Activated CD4-positive, alpha-beta T cell treated with anti-CD3 and anti-CD28 coated beads, Interleukin-2, amount 50 U/mL, for 4 hours (primary cell): ENCODE measurements at places on chromosomes 12 and 14.

- no peak for DNase-seq
Observed at GRCh38 chr14:78947681-78948080, 777.5 kb downstream of the NRXN3 start.

DNA sequence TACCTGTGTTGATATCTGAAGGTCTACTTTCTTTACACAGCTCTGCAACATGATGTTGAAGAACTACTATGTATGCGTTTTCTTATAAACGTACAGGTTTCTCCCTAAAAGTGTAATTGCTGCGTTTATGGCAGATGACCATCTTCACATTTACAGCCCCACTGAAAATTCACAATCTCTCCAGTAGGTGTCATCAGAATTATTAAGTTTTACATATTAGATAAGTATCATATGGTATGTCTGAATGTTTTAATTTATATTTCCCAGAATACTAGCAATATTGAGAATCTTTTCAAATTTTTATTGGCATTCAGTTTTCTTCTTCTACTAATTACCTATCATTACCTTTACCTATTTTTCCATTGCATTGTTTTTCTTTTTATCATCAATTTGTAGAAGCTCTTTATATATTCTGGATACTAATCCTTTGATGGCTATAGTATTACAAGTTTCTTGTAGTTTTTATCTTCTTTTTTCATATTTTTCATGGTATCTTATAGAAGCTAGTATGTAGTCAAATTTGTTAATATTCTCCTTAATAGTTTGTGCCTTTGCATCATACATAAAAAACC, 123.5 kb downstream of the CAPZA3 start:
- no peak for DNase-seq

DNA sequence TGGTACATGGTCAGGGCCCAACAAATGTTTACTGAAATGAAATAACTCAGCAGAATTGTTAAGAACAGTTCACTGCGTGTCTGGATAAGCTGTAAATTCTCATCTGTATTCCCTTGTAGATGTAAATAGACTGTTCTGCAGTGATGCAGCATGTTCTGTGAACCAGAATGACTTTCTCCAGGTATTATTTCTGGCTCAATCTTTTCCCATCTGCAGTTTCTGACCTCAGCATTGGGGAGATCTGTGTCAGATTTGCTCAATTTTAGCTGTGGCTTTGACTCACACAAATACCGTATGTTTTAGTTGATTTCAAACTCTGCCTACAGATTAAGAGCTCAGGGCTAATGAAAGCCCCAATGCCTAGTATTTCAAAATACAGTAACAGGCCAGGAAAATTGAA, 49.2 kb upstream of the DICER1 start:
- DNase-seq, result no peak

GRCh38 chr12:77118696-77119095, 53.3 kb upstream of the E2F7 start:
- no peak for DNase-seq

DNA sequence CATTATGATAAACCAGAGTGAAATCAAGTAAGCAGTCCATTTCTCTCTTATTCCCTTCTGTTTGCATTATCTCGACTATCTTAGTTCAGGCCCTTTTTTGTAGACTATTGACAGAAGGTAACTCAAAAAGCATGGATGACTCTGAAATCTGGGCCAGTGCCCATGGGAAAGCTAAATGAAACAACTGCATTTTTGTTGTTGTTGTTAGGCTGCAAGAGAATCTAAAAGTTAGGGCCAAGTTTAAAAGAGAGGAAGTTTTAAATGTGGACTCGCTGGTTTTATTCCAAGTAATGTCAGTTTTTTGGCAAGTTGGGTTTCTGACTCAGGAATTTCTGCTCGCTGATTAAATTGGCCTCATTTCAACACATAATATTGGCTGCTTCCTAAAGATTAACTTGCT, 201.1 kb downstream of the PIK3C2G start:
- DNase-seq, result no peak

GRCh38 chr14:104161602-104162367, 23.4 kb downstream of the KIF26A start:
- DNase-seq, result no peak

- DNase-seq, result no peak
Observed at GRCh38 chr14:94775091-94775870, 5.4 kb upstream of the GSC start.

DNA sequence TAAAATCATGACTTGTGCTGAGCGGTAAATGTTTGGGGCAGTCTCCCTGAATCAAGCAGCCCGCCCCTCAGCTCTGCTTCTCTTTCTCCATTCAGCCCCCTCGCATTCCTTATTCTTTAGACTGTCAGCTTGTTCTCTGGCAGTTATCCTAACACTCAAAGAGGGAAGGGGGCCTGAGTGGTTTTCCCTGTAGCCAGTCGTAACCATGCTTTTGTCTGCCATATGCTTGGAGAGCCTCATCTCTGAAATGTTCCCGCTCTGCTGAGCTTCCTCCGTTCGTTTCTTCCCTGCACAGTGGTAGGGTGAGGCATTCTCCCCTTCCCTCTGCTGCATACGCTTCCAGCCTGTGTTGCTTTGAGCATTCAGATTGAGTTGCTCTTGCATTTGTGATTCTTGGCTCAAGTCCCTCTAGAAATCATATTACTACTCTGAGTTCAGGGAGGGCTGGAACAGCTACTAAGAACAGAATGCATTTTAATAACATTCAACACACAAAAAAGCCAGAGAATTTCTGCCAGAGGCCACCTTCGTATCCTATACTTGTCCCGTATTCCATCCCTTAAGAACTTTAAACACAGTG, 119.7 kb downstream of the FBXL14 start:
- no peak for DNase-seq

GRCh38 chr14:22231018-22231417, 358.0 kb downstream of the DAD1 start:
- no peak for DNase-seq

DNA sequence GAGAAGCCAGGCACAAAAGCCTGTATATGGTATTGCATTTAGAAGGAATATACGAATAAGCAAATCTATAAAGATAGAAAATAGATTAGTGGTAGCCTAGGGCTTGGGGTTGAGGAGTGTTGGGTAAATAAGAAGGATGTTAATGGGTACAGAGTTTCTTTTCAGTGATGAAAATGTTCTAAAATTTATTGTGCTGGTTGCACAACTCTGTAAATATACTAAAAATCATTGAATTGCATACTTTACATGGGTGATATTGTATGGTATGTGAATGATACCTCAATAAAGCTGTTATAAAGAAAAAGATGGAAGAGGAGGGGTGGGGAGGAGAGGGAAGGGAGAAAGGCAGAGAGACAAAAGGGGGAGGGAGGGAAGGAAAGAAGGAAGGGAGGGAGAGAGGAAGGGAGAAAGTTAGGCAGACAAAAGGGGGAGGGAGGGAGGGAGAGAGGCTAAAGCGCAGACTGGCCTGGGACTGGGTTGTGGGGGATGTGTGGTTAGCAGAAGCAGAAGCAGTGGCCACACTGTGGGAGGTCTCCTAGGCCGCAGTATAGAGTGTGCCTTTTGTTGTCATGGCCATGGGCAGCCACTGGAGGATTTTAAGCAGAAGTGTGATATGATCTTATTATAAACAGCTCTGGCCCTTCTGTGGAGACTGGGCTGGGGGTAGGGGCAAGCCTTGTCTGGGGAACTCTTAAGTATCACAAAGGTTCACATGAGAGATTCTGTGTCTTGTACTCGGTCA, 73.6 kb upstream of the ELK3 start:
- DNase-seq, result no peak
